Articular chondrocyte of knee joint (primary cell): ENCODE measurements at places on chromosomes 11 and 22. TPM values are rescaled to one million over a fixed set of nuclear protein-coding genes. Genes with fewer than 3 reads are reported as not detected.

C11orf91 gene
- total RNA-seq: not detected in 2 replicates

TECTA gene
- 0.86 and 1.3 TPM in 2 replicates for total RNA-seq

CARNS1 gene
- total RNA-seq: 0.97 and 1.2 TPM in 2 replicates

GRK3 gene
- total RNA-seq: 1.7 and 2.2 TPM in 2 replicates

OR51E2 gene
- total RNA-seq: not detected in 2 replicates

SYT9 gene
- not detected in 2 replicates for total RNA-seq

USP28 gene
- 32.5 and 35.0 TPM in 2 replicates for total RNA-seq

TPCN2 gene
- total RNA-seq: 14.1 and 20.6 TPM in 2 replicates

OR8G5 gene
- not detected in 2 replicates for total RNA-seq

CNGA4 gene
- total RNA-seq: 0.13 TPM in 1 of 2 replicates, not detected in the other

HOATZ gene
- not detected in 2 replicates for total RNA-seq

BLID gene
- total RNA-seq: 17.8 and 23.1 TPM in 2 replicates

PLA2G3 gene
- total RNA-seq: not detected in 2 replicates

GSTT2B gene
- total RNA-seq: 1.7 and 19.7 TPM in 2 replicates

BCR gene
- total RNA-seq: 31.0 and 35.2 TPM in 2 replicates

HTR3A gene
- total RNA-seq: not detected in 2 replicates

PLAAT5 gene
- total RNA-seq: 0.39 and 0.86 TPM in 2 replicates

RTN4RL2 gene
- 0.39 TPM in 1 of 2 replicates, not detected in the other for total RNA-seq

MS4A12 gene
- total RNA-seq: not detected in 2 replicates

KCNQ1 gene
- total RNA-seq: not detected in 2 replicates

COA4 gene
- 47.4 and 56.4 TPM in 2 replicates for total RNA-seq

FIBIN gene
- total RNA-seq: 6.0 and 14.3 TPM in 2 replicates

SVIP gene
- total RNA-seq: 5.8 and 7.8 TPM in 2 replicates

EMID1 gene
- total RNA-seq: 0.76 and 0.78 TPM in 2 replicates
